ENCODE measurements at places on chromosomes 2 and 18.
A peak's percentile ranks its signal among the peaks of the same experiment; 100 is the strongest.

- DNase-seq, result no peak
Measured at GRCh38 chr2:215920244-215921100, 92.9 kb downstream of the MREG start.

- no peak for DNase-seq
Measured at GRCh38 chr18:56066524-56067213, 478.7 kb upstream of the TCF4 start.

DNA sequence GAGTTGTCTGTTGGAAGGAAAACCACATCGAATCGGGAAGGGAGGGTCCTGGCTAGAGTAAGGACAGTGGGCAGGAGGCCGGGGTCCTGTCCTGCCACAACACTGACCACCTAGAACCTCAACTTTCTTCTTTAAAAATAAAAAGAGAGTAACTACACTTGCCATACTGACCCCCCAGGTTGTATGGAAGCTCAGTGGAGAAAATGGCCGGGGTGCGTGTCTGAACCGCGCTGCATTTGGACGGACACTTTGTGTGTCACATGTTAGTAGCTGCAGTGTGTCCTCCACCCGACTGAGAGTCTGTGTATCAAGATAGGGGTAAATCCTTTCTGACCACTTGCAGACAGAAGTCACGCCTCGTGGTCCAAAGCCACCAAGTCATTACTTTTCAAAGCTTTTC, 87.0 kb downstream of the GBX2 start:
- DNase-seq, result no peak

GRCh38 chr2:195659982-195660890, 3.2 kb downstream of the SLC39A10 start:
- peak; percentile 88 for DNase-seq

DNA sequence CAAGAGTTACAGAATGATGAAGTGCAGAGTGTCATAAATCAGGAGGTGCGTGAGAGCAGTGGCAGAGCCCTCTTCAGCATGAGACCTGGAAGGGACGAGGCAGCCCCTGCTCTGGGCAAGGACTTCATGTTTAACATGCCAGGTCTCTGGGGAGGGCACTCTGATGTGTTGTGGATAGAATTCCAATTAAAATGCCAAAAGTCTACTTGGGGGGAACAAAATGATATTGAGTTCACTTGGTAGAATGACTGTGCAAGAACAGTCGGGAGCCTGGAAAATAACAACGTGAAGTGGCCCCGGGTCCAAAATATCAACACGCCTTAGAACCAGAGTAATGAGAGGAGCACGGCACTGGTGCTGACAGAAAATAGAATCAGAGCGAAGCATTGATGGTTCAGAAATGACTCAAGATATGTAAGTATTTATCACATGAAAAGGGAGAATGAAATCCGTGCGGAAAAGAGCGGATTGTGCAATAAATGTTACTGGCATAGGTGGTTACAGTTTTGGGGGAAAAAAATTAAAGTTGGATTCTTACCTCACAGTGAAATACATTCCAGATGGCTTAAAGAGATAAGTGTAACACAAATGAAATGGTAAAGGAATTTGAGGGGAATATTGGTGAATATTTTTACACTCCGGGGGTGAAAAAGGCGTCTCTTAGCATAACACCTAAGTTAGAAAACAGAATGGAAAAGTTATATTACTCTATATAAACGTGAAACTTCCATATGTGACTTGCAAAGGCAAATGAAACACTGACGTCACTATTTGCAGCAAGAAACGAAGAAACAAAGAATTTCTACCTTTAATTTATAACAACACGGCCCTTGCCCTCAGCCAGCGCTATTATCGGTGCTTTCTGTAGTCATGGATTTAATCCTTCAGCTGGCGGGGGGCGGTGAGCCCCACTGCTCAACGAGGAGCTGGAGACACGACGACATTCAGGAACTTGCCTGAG, 159.4 kb upstream of the TWIST2 start:
- no peak for DNase-seq

DNA sequence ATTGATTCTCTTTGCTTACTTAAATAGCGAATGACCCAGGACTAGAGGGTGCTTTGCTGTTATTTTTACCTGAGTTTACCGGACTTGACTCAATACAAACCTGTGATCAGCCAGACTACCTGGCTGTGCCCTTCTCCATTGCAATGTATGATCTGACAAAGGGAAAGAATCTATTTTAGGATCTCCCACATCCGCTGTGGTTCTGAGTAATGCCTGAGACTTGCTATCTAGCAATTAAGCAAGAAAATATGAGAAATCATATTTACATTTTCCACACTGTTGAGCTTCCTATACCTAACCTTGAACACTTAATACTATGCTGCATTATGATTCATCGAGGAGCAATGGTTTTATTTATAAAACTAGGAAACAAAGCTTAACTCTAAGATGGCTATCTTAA, 215.2 kb downstream of the RAD51AP2 start:
- peak; percentile 54 for DNase-seq

DNA sequence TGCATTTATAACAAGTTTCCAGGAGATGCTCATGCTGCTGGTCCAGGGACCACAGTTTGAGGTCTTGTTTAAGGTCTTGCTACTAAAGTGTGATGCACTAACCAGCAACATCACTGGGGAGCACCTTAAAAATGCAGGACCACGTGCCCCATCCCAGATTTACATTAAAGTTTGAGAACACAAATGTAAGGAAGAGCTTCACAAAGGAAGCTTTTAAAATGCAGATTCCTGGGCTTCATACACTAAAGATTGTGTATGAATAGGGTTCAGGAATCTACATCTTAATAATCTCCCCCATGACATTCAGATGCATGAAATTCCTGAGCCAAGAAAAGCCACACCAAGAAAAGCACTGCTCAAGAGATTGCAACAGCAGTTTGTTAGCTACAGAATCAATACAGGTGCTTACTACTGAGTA, 235.3 kb upstream of the TANK start:
- DNase-seq, result no peak

GRCh38 chr18:9697121-9697520, 11.0 kb upstream of the RAB31 start:
- no peak for DNase-seq

GRCh38 chr2:40367032-40367431, 84.9 kb downstream of the SLC8A1 start:
- DNase-seq, result no peak

- DNase-seq, result peak; percentile 31
Measured at GRCh38 chr2:55311444-55311870, 42.4 kb upstream of the MTIF2 start.
